ENCODE measurements at places on chromosomes 12 and 14.
A peak's percentile ranks its signal among the peaks of the same experiment; 100 is the strongest.

- DNase-seq: no peak
Observed at GRCh38 chr12:17020765-17021164, 414.8 kb upstream of the LMO3 start.

GRCh38 chr14:104794099-104794498 is 1.4 kb downstream of the AKT1 start:
- no peak for DNase-seq

- DNase-seq: no peak
Observed at GRCh38 chr14:74326369-74327152, 21.7 kb upstream of the VRTN start.

DNA sequence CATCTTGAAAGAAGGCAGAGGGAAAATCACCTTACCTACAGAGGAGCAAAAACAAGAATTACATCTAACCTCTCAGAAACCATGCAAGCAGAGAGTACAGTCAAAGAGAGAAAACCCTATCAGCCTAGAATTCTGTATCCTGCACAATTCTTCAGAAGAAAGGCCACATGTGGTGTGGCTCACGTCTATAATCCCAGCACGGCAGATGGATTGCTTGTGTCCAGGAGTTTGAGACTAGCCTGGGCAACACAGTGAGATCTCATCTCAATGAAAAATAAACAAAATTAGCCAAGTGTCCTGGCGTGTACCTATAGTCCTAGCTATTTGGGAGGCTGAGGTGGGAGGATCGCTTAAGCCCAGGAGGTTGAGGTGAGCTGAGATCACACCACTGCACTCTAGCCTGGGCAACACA is 48.2 kb downstream of the ATF7 start:
- DNase-seq: no peak

DNA sequence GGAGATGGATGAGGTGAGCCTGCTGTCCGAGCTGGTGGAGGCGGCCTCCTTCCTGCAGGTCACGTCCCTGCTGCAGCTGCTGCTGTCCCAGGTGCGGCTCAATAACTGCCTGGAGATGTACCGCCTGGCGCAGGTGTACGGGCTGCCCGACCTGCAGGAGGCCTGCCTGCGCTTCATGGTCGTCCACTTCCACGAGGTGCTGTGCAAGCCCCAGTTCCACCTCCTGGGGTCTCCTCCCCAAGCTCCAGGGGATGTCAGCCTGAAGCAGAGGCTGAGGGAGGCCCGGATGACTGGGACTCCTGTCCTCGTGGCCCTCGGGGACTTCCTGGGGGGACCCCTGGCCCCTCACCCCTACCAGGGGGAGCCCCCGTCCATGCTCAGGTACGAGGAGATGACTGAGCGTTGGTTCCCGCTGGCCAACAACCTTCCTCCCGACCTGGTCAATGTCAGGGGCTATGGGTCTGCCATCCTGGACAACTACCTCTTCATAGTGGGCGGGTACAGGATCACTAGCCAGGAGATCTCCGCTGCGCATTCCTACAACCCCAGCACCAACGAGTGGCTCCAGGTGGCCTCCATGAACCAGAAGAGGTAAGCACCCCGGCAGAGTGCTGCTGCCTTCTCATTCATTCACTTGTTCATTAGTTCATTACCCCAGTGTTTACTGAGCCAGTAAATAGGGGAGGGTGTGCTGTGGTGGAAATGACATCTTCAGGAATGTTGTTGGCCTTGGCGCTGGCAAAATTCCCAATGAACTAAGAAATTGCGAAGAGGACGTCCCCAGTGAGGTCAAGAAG is 774 bp upstream of the MANSC4 start:
- DNase-seq: peak; percentile 35

DNA sequence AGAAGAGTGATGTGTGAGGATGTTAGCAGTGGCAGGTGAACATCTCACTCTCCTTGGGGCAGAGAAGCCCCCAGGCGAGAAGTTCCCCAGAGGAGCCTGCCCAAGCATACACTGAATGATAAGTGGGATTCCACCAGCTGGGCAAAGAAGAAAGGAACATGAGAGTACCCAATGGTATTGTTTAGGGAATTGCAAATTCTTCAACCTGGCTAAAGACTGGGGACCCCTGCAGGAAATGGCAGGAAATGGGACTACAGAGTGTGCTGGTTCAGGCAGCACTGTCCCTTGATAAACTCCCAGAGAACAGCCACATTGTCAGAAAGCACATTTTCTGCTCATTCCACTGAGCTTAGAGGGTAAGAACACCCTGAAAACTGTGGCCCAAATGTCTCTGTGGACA is 121.3 kb downstream of the RPS29 start:
- DNase-seq: no peak

Measured in activated CD4-positive, alpha-beta T cell treated with anti-CD3 and anti-CD28 coated beads, Interleukin-2, amount 50 U/mL, for 24 hours (primary cell).